ENCODE measurements at places on chromosomes 5 and 9.

GRCh38 chr5:80960531-80961375 lies 590 bp downstream of the RASGRF2 start:
- no peak for DNase-seq

GRCh38 chr5:126444137-126444536 lies 20.9 kb downstream of the GRAMD2B start:
- DNase-seq = no peak

GRCh38 chr9:1979741-1980367 lies 35.3 kb upstream of the SMARCA2 start:
- DNase-seq = peak; percentile 96

- DNase-seq = no peak
Observed at GRCh38 chr9:97910357-97910756, 11.9 kb downstream of the TRMO start.

- DNase-seq = no peak
Observed at GRCh38 chr5:132506094-132506692, 15.6 kb upstream of the IRF1 start.

- no peak for DNase-seq
Observed at GRCh38 chr5:95843733-95844223, 21.3 kb upstream of the GLRX start.

DNA sequence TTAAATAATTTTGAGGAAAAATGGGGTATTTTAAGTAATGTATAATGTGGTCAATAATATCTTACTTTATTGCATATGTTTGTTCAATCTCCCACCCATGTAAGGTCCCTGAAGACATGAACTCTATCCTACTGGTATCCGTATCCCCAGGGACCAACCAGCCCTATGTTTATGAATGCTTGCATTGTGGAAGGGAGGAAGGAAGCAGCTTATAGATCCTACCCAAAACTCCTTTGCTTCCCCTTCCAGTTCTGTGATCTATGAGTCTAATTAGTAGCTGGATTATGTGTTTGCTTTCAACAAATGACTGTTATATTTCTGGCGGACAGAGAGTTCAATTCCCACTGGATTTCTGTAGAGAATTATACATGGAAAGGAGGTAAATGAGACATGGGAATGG lies 45.6 kb downstream of the CNTRL start:
- no peak for DNase-seq

GRCh38 chr5:36462295-36463021 lies 143.9 kb upstream of the SLC1A3 start:
- no peak for DNase-seq

DNA sequence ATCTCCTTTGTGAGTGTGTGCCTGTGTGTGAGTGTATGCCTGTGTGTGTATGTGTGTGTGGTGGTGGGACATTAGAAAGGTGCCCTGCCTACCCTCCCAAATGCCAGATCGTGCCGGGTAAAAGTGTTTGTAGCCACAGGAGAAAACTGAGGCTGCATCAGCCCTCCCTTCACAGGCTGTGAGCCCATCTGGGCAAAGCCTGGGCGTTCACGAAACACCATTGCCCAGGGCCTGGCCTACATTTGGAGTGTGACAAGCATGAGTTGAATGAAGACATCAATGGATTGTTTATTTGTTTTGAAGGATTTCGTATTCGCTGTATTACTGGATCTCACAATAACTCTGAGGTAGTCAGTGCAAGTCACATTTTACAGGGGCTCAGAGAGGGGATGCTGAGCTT lies 270.8 kb downstream of the NSG2 start:
- DNase-seq = no peak

DNA sequence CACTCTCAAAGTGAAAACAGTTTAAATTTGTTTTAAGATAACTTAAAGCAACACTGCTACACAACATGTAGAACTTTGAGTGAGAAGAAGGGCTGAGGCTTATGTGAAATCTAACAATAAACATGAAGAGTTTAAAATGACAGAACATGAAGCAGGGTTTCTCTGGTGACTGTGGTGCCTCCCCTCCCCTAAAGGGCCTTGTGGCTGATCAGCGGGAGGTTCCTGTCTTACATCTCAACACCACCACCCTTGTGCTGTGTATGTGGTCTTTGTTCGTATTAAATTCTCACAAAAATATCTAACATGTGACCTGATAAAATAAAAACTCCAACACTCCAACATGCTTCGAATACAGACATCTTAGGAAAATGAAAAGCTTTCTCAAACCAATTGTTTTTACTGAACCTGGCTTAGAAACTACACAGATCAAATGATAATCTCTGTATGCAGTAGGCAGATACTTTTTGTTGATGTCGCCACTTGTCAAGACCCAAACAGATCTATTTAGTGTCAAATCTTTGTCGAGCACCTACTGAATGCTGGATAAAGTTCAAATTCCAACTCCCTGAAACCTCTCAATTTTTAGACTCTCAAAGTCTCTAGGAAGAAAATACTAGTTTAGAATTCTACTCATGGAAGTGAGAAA lies 9.9 kb upstream of the IQGAP2 start:
- no peak for DNase-seq

GRCh38 chr5:14299666-14300065 lies 156.5 kb downstream of the TRIO start:
- no peak for DNase-seq

DNA sequence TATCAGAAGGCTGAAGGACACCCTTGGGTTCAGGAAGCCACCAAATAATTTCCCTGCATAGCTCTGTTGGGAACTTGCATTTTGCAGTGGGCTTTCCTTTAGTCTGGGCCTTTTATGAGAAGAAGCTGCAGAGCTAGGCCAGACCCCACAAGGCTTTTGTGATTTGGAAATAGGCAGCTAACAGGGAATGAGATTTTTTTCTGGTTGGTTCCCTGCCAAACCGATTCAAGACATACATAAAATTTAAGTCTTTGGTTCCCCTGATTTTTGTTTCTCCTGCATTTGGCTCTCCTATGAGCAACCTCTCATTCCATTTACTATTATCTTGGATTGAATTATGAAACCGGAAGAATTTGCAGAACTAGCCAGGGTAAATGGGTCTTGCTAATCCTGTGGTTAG lies 81.5 kb upstream of the PTCH1 start:
- no peak for DNase-seq
